ENCODE measurements at places on chromosomes 4 and X.
A peak's percentile ranks its signal among the peaks of the same experiment; 100 is the strongest.

- DNase-seq = peak; percentile 94
These were observed at the start of gene EIF1AX for GRCh38 chrX:20141281-20142220. Gene EIF1AX, minus strand, starts transcription at chrX:20141838. Its CDS starts 198 bp downstream, at chrX:20141640.

GRCh38 chr4:26023203-26023972, 109.4 kb downstream of the SMIM20 start:
- no peak for DNase-seq

DNA sequence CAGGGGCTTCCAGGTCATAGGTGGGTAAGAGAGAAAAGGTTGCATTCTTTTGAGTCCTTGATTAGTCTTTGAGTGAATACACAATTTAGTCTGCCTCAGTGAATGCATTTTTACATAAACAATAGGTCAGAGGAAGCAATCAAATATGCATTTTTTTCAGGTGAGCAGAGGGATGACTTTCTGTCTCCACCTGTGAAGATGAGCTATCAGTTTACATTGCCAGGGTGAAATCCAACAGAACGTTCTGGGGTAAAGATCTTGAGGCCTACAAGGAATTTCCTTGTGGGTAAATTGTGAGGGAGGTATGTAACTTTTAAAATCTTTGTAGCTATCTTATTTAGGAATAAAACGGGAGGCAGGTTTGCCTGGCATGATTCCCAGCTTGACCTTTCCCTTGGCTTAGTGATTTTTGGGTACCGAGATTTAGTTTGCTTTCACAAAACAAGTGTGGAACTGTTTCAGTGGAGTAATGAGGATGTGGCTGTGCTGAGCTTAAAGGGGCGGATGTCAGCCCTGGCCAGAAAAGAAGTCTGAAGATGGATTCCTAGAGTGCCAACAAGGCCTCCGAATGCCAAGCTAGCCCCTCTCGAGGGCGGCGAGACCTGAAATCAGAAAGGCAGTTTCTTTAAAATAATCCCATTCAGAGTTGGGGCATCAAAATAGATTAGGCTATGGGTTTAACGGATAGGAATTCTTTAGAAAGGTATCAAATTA, 29.5 kb downstream of the TMEM131L start:
- no peak for DNase-seq

DNA sequence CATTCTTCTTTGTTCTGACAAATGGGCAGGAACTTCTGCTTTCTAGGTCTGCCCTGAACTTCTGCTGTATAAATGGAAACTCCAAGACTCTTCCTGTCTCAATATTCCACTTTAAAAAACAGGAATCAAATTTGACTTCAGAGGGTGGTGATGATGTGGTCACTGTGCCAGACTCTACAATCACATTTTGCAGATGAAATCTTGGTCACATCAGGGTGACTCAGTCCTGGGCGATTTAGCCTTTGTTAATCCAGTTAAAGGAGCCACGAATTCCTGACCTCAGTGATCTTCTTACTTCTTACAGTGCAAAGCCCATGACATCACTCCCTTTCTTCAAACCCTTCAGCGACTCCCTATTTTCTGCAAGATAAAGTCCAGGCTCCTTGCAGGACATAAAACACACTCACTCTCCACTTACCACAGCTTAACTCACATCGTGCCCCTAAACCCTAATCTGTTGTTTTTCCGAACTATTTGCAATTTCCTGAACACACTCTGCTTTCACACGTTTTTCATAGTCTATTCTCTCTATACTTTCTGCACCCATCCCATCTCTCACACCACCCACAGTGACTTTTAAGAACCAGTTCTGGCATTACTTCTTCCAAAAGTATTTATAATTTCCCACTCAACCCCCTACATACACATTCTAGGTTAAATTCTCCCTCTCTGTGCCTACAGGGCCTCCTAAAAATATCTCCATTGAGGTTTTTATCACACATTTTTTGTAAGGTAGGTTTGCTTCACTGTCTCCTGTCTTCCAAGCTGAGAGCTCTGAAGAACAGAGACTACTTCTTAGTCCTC, 11.1 kb downstream of the GASK1B start:
- DNase-seq = no peak

GRCh38 chr4:144113546-144113945, 27.0 kb downstream of the GYPA start:
- no peak for DNase-seq

DNA sequence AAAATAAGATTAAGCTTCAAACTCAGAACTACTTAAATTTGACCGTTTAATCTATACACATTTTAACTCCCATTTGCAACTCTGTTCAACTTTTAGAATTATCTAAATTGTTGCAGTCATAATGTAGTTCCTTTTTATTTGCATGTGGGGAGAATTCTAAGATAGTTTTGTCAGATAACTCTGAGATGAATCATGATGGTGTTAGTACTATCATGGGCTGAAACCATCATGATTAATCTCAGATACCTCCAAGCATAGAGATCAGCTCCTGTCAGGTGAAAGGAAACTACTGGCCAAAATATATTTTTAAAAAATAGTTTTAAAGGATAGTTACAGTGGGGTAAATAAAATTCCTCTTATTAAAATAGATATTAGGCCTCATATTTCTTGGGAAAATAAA, 39.0 kb downstream of the FBXO8 start:
- DNase-seq = no peak

- no peak for DNase-seq
These were observed 177.9 kb downstream of the CBR4 start for GRCh38 chr4:168831919-168832762.

GRCh38 chr4:47427935-47428334, 35.6 kb downstream of the COMMD8 start:
- no peak for DNase-seq

GRCh38 chr4:962231-963208, 10.8 kb downstream of the DGKQ start:
- DNase-seq = no peak

- no peak for DNase-seq
These were observed 89.9 kb downstream of the PLS3 start for GRCh38 chrX:115650916-115651315.

GRCh38 chrX:102515975-102516941, at the start of gene TMSB15A:
Gene TMSB15A, minus strand, starts transcription at chrX:102516739.
- no peak for DNase-seq

DNA sequence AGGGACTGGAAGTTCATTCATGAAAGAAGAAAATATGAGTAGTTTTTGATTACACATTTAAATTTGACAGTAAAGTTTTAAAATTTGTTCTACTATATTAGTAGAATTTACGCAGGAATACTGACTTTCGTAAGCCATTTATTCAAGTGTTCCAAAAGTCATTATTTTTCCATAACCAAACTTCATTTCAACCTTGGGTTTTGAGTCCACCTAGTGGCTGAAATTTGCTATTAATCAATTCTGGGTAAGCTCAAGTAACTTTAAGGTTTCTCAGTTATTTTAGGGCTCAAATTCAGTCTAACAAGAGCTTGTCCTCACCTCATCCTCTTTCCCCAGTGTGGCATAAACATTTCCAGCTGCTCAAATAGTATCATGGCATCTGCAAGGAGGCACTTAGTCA, 175.4 kb downstream of the SH3BGRL start:
- DNase-seq = no peak

GRCh38 chr4:186623546-186623945, 68.2 kb upstream of the MTNR1A start:
- DNase-seq = no peak

DNA sequence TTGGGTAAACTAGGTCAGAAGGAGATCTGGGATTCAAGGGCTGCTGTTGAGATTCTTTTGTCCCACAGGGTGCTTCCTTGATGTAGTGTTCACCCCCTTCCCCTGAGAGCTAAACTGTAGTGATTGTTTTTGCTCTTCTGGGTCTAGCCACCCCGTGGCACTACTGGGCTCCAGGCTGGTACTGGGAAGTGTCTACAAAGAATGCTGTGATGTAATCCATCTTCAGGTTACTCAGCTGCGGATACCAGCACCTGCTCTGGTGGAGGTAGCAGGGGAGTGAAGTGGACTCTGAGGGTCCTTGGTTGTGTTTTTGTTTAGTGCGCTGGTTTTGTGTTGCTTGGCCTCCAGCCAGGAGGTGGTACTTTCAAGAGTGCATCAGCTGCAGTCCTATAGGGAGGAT, 365.5 kb downstream of the ZNF674 start:
- DNase-seq = no peak

DNA sequence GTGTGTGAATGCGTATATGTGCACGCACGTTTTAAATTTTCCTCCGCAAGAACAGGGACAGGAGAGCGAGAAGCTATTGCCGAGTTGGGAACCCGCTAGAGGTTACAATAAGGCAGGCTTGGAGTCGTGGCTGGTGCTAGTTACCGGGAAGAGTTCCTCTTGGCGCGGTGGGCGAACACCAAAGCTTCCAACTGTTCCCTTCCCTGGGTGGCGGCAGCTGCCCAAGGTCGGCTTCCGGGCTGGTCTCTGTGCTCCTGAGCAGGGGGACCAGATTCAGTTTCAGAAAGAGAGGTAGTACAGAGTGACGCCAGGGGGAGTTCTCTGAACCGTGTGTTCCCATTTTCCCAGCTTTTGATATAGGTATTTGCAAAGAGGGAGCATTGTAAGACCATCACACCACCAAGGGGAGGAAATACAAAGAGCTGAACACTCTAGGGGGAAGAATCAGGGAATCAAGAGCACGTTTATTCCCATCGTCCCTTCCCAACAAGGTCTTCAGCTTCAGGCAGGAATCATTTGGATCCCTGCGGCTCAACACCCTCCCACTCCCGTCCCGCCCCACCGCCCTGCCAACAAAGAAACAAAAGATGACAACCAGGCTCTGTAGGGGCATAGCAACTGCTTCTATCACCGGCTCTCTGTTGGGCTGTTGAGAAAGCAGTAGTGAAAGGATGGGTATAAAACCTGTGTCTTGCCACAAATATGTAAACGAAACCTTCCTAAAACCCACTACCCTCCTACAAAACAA, 113.6 kb upstream of the TEX13C start:
- DNase-seq = no peak

GRCh38 chrX:1534301-1535168, 2.5 kb downstream of the P2RY8 start:
- no peak for DNase-seq

GRCh38 chrX:150372756-150373155, 9.6 kb downstream of the MAMLD1 start:
- DNase-seq = no peak

DNA sequence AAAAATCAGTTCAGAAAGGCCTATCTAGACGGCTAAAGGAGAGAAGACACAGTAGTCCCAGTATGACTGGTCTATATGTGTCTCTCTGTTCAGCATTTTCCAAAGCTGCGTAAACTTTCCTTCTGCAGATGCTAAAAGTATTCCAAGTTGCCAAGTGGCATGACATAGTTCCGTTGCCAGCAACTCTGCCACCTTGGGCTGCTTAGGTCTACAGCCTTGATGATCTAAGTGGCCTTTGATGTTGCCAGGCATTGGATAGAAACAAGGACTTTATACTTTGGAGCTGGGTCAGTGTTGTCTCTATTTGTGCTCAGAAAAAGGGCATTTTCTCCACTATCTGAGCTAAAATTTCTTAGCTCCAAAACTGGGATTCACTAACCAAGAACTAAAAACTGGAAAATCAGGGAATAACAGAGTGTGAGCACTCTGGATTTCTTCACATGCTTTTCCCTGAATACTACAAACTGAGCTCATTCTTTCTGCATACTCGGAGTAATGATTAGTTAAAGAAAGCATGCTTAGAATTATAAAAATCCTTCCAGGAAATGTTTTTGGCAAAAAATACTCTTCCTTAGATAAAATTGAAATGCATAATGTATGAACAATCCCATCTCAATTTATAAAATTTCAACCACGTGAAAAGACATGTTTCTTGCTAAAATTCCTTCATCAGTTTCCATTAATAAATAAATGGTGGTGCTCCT, 191.4 kb downstream of the ADAMTS3 start:
- DNase-seq = no peak

DNA sequence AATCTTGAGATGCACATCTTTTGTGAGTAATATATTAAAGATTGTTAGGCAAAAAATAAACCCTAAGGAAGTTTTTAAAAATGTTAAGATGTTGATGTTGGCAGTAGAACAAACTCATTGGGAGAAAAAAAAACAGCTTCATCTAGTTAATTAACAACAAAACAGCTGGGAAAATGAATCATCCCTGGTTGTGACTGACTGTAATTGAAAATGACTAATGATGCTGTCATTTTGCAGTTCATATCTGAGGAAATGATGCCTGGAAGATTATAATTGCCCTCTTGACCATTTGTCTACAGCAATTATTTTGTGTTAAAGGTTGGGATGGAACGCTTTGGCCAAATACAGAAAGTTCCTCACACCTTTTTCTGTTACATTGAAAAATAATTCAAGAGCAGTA, 760.4 kb upstream of the FTHL17 start:
- DNase-seq = no peak

DNA sequence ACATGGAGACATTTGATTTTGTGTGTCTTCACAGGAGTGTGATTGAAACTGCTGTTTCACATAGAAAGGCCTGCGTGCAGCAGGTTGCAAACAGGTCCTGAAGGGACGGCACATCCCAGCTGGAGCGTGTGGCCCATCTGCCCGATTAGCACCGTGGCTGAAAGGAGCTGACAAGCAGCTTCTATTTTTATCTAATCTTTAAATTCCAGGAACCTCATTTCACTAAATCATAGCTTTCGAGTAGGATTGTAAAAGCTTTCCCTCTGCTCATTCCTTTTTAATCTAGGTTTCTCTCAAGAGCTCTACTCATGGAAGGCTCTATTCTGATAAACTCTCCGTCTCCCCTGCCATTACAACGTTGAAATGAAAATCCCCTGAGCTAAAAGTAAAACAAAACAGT, 106.8 kb downstream of the FSTL5 start:
- no peak for DNase-seq

DNA sequence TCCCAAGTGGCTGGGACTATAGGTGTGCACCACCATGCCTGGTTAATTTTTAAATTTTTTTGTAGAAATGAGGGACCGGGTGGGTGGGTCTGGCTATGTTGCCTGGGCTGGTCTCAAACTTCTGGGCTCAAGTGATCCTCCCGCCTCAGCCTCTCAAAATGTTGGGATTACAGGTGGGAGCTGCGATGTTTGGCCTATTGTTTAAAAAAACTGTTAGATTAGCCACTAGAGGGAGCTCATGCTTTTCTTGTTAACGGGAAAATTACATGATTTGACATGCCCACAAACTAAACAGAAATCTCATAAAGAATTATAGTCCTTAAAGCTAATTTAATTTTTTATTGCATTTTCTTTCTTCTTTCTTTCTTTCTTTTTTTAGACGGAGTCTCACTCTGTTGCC, 5.0 kb upstream of the SDAD1 start:
- peak; percentile 32 for DNase-seq

DNA sequence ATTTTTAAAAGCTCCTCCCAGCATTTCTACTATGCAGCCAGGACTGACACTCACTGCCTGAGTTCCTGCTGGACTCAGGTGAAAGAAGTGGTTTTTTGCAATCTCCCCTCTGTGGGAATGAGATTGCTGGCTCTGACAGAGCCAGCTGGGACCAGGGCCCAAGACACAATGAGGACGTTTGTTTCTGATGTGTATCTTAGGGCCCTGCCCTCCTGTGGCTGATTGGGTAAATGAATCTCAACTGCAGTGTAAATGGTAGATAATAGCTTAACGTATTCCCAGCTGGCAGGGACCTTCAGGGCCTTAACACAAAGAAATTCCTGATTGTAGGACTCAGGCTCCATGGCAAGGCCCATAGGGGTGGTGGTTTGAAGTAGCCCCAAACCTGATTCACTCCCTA, 85.8 kb upstream of the PRPS1 start:
- no peak for DNase-seq
